ENCODE measurements at places on chromosomes 1 and 21. TPM values are rescaled to one million over a fixed set of nuclear protein-coding genes. Genes with fewer than 3 reads are reported as not detected.

- peak; percentile 97 for DNase-seq
Observed at GRCh38 chr1:15799004-15799867, 8.2 kb downstream of the UQCRHL start.

- no peak for DNase-seq
Observed at GRCh38 chr1:63603810-63604209, 10.6 kb downstream of the PGM1 start.

ASPM gene
- total RNA-seq, result 52.4 TPM

FRRS1 gene
- 17.1 TPM for total RNA-seq

FCRLB gene
- 3.0 TPM for total RNA-seq

DNA sequence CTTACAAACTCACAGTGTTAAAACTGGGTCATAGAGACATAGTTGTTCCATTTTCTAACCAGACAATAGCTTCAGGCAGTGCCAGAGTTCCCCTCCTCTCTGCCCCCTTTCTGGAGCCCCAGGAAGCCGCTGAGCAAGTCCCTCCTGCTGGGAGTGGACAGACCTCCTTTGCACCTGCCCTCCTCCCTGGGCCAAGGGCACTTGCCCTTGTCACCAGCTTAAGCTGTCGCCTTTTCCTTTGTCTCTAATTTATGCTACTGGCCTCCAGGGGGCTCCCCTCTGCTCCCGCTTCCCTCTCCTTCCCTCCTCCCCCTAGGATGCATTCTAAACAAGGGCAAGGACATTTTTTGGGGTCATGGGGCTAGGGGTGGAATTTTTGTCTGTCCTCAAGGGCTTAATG is 182.4 kb downstream of the MIS18A start:
- peak; percentile 4 for DNase-seq

MYOM3 gene
- total RNA-seq, result not detected

DNA sequence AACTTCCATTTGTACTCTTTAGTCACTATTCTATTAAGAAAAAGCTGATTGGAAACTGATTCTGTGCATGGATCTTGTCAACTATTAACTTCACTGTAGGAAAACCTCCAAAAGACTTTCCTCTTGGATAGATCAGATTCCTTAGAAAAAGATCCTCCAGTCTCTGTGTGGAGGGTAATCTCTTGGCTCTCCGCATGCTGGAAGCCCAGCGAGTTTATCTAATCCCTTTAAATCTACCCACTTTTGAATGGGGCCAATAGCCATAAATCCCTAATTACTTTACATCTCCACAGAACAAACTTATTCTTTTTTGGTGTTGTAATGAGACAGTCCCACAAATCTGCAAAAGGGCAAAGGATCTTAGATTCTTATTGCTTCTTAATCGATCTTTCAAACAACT is 1206.4 kb upstream of the ADGRL4 start:
- no peak for DNase-seq

DNA sequence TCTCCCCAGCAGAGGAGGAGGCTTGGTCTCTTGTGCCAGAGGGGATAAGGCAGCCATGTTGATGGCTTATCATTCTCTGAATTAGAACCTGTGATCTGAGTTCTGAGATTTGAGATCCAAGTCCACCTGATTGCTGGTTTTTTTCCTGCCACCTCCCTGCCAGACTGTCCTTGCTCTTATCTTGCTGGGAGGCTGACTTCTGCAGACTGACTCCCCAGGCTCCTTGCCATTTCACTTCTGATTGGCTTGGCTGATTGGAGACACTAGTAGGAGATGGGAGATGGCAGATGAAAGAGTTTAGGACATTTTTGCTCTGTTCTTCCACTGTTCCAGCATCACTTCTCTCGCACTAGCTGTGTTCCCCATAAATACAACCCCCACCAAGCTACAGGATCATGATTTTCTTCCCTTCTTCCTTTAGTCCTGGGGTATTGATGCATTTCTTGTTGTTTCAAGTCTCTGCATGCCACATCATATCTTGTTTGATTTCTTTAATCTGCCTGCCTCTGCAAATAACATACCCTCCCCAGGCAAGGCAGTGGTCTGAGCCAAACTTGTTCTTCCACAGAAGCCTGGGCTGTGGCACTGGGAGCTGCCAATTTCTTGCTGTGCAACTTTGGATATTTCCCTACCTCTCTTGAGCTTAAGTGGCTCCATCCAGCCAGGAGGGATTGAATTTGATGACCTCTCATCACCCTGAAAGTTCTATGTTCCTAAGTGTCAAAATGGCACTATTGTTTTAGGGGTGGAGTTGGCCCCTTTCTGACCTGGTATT is 963 bp upstream of the CYP4B1 start:
- DNase-seq, result no peak

EDN2 gene
- total RNA-seq, result not detected

- DNase-seq, result no peak
Observed at GRCh38 chr1:163155606-163156005, 47.1 kb downstream of the RGS5 start.

- no peak for DNase-seq
Observed at GRCh38 chr1:87144316-87144895, 184.3 kb upstream of the LMO4 start.

GRCh38 chr1:103056423-103056822 is 51.9 kb downstream of the COL11A1 start:
- no peak for DNase-seq

- no peak for DNase-seq
Observed at GRCh38 chr21:33289199-33289819, 23.1 kb downstream of the IL10RB start.

DNA sequence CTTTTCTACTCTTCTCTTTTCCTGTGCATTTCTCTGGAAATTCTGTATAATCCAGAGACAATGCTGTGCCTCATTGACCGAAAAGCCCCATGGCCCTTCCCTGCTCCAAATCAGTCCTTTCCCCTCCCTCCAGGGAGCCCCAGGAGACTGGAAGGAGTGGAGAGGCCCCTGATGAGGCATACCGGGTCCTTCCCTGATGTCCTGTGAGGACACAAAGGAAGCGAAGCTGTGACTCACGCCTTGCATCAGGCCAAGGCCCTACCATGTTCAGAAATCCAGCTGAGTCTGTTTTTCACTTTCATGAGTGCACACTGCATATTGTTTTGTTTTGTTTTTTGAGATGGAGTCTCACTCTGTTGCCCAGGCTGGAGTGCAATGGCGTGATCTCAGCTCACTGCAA is 38.7 kb upstream of the BECN2 start:
- peak; percentile 76 for DNase-seq

GRCh38 chr1:118306851-118307250 is 121.8 kb upstream of the SPAG17 start:
- DNase-seq, result no peak

GRCh38 chr1:216640100-216640499 is 83.1 kb downstream of the ESRRG start:
- no peak for DNase-seq

CFAP74 gene
- total RNA-seq, result not detected

DNA sequence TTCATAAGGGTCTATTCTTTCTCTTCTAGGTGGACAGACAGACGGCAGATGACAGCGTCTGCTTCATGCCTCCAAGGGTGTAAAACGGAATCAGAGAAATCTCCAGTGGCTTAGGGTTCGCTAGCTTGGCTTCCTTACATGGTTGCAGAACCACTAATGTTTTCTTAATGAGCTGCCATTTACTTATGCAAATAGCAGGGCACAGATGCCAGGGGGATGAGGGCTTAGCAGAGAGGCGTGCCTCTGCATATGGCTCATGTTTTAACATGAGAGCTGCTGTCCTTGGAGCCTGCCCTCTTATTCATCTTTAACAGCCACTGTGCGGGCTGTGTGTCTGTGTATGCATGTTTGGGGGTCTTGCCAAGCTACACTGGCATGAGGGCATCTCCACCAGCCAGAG is 119.6 kb downstream of the IER5 start:
- no peak for DNase-seq

DNA sequence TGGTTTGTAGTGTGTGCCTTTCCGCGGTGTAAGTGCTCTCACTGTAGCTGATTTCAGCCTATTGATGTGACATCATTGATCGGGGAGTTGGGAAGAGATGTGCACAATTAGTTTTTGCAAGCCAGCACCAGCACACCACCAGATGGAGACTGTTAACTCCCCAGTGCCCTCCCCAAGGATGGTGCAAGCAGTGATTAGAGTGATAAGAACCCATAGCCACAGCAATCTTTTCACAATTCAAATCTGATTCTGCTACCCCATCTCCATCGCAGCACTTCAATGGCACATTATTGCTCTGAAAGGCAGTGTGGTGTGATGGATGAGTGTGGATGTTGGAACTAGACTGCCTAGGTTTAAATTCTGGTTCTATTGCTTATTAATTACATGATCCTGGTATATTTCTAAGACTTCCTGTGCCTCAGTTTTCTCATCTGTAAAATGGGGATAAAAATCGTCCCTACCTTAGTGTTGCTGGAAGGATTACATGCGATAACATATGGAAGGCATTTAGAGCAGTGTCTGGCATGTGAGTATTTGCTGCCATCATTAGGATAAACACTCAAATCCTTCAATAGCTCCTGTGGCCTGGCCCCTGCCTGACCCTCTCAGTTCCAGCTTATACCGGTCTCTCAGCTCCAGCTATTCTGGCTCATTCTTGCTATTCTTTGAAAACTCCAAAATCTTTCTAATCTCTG is 6.7 kb downstream of the CSF3R start:
- DNase-seq, result no peak

DNA sequence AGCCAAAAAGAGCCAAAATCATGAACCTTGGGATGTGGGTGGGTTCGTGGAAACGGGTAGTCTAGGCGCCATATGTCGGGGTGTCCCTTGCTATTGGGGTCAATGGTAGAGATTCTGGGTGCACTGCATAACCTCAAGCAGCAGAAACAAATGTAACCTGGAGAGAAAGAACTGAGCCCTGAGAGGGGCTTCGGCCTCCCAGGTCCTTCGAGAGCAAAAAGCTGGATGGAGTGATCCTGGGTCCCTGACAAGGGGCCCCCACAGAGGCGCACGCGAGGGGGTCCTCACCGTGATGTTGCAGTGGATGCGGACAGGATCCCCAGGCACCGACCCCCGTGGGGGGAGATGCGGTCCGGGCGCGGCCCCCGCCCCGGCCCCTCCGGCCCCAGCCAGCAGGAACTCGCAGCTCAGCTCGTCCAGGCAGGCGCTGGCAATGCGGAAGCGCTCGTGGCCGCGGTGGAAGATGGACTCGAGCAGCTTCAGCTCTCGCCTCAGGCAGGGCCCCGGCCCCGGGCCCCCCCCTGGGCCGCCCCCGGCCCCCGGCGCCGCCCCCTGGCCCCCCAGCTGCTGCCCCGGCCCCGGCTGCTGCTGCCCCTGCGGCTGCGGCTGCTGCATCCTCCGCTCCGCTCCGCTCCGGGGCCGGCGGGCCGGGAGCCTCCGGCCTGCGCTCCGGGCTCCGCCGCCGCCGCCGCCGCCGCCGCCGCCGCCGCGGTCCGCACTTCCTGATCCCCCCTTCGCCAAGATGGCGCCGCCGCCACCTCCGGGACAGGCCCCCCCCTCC is at the start of gene UBE2Q1:
Gene UBE2Q1 (minus strand): TSS at position 724 of the 781 bp plus-strand sequence. CDS start 109 bp downstream, at position 615.
- no peak for DNase-seq

DNA sequence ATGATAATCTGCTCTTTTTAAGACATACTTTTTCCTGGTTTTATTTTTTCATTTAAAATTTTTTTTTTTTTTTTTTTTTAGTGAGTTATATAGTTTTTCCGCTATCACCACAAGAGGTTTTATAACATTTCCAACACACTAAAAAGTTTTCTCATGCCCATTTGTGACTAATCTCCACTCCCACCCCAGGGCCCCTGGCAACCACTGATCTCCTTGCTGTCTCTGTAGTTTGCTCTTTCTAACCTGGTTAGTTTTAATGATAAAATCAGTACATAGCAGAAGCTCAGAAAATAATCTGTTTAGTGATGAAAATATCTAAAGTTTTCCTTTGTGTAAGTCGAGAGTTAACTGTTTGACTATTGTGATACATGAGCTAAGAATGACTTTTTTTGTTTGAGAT is 41.8 kb downstream of the IARS2 start:
- DNase-seq, result no peak

VCAM1 gene
- total RNA-seq, result 24.8 TPM

KRTAP21-2 gene
- total RNA-seq, result not detected

NCSTN gene
- total RNA-seq, result 79.3 TPM

DNA sequence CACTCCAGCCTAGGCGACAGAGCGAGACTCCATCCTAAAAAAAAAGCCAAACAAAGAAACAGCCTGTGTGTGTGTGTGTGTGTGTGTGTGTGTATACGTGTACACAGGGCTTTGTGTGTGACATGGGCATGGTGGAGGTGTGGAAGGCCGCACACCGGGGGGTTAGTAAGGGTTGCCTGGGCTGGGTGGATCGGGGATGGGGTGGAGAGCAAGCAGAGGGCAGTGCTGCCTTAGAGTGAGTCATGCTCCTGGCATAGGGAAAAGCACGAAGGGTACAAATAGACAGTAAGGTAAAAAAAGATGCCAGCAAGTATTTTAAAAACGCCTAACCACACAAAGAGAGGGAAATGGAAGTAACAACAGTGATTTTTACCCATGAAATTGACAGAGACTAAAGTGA is 6.2 kb downstream of the PRMT2 start:
- no peak for DNase-seq

MYOG gene
- total RNA-seq, result not detected

GRCh38 chr1:170313306-170313705 is 167.5 kb downstream of the NTMT2 start:
- no peak for DNase-seq
